ENCODE measurements at places on chromosomes 2 and 18.

DNA sequence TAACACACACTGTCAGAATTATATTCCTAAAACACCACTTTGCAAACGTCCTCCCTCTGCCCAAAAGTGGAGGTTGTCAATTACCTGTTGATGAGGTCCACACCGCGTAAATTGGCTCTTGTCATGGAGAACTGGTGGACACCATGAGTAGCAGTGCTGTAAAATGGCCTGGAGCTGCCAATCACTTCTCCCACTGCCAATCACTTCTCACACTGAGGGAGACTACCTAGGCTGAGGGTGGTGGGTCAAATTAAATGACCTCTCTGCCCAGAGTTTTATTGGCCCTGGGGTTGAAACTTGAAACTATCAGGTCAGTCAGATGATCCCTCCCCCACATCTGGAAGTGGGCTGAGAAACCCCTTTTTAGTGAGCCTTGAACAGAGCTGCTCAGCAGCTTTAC, 89.6 kb downstream of the SOWAHC start:
- no peak for DNase-seq

GRCh38 chr2:134429886-134430285, 176.0 kb downstream of the MGAT5 start:
- no peak for DNase-seq

- no peak for DNase-seq
Measured at GRCh38 chr2:98498703-98499440, 54.2 kb downstream of the INPP4A start.

GRCh38 chr2:109257653-109258052, 128.6 kb downstream of the SH3RF3 start:
- DNase-seq: no peak

DNA sequence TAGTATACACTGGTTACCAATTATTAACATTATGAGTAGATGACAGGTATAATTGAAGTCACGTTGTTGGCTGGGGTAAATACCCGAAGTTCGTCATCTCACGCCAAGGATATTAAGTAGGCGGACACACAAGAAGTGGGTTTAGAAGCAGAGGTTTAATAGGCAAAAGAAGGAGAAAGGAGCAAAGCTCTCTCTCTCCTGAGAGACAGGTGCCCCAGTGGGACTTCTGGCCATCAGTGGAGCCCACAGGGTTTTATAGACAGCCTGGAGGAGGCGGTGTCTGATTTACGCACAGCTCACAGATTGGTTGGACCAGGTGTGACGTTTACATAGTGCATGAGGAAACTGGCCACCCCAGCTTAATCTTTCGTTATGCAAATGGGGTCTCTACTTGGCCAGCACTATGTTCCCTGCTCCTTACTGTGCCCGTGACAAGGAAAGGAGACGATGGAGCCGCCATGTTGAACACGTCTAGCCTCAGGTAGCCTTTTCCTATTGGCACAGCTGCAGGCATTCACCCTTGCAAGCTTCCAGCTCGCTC, 128.8 kb upstream of the KYNU start:
- no peak for DNase-seq

DNA sequence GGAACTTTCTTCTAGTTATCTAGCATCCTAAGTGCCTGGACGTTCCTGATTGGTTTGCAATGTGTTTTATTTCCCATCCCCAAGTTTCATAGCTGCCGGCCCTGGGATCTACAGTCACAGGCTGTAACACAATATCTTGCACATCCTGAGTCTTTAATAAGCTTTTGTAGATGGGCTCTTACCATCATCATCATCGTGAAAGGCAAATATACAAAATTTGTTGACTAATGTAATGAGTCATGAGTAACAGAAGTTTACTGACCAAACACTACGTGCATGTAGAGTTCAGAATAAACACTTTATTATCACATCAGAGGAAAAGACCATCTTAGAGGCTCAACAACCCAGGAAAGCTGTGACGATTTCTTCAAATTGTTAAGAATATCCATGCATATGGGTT, 8.1 kb upstream of the TYMS start:
- DNase-seq: no peak

DNA sequence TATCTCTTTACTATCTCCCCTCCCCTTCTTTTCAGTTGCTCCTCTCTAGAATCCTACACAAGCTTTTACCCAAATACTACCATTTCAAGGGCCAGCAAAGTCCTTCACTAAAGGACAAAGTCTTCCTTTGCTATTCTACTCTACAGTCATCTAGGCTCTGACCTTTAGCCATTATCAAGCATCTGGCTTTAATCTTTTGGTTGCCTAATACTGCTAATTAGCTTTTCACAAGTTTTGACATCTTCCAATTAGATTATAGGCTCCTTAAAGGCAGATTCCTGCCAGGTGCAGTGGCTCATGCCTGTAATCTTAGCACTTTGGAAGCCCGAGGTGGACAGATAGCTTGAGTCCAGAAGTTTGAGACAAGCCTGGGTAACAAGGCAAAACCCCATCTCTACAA, 194.4 kb downstream of the SH3BP4 start:
- no peak for DNase-seq

GRCh38 chr2:16072638-16073290, 132.4 kb downstream of the MYCN start:
- DNase-seq: no peak

DNA sequence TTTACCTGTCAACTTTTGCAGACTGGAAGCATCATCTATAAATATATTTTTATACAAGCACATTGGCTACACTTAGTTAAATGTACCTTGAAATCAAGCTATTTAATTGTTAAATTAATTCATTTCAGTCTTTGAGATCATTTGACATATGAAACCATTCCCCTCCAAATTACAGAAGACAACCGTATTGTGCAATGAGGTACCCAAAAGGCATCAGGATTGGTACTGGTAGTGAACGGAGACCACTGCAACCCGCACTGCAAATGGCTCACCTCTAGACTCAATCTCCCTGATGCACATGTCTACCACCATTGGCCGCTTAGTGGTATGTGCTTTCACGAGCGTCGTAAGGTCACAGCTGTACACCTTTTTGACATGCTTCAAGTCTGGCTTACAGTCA, 47.8 kb upstream of the CHRNA1 start:
- no peak for DNase-seq

GRCh38 chr18:77486985-77487384, 237.3 kb downstream of the GALR1 start:
- DNase-seq: no peak
